ENCODE measurements at places on chromosomes 1 and 21.

GRCh38 chr21:25462517-25462971, 144.7 kb downstream of the MRPL39 start:
- no peak for DNase-seq

GRCh38 chr1:96510391-96510790, 211.2 kb upstream of the PTBP2 start:
- no peak for DNase-seq

- no peak for DNase-seq
These were observed at the start of gene DIO1 for GRCh38 chr1:53893999-53894636. Gene DIO1 (plus strand): TSS chr1:53894187. CDS start chr1:53894211, 24 bp downstream.

DNA sequence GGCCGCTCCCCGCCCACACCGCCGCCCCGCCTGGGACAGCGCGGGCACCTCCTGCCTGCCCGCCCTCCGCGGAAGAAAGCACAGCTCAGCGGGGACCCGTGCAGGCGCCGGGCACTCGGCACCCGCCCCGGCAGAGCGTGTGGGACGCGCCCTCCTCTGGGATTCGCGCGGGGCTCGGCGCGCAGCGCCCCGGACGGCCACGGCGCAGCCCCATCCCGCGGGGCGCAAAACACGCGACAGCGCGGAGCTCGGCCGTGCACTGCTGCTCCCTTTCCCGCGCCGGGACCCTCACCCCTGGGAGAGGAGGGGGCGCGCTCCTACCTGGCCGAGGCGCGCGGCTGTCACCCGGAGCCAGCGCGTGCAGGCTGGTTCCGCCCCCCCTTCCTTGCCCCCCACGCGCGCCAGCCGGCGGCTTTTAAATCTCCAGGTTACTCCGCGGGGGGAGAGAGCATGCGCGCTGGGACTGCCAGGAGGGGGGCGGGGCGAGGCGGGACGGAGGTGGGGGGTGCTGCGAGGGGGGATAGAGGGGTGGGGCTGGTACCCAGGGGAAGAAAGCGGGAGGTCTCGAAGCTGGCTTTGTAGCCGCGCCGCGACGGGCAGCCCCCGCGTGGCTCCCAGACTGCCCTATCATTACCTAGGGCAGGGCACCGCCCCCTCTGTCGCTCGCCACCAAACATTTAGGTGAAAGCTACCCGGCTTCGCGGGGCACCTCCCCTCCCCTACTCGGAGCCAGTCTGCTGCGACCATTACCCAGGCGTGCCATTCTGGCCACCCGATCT, at the start of gene SLC45A3:
SLC45A3 (minus strand) TSS at position 437 of the 779 bp plus-strand sequence. CDS start 15,853 bp downstream, outside the sequence.
- peak; percentile 53 for DNase-seq

DNA sequence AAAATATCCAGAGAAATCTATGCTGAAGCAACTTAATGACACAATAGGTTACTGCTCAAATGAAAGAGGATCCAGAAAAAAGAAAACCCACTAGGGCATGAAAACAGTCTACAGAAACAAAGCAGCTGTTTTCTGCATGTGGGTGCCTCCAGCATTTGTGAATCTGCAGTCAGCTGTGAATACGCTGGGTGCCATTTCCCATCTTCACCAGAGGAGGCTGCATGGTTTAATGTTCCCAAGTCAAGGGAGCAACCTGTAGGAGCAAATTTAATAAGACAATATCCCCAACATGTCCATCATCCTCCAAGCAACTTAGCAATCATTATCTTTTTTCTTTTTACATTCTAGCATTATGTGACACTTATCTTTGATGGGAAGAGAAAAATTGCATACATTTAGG, 396.6 kb downstream of the BRINP2 start:
- DNase-seq, result peak; percentile 4

DNA sequence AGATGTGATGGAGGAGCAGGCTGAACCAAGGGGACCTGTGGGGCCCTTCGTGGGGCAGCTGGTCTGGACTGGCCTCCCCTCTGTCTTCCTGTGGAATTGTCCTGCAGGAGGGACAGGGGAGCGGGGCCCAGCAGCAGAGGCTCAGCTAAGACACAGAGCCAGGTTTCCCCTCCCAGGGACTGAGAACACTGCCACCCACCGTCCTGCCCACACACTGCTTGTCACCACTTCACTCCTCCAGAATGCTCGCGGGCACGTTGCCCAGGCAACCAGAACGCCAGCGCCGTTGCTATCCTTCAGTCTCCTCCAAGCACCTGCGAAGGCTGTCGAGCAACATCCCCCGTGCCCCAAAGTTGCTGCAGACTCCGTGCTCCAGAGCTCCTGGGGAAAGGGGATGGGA, 46.4 kb downstream of the AJAP1 start:
- DNase-seq, result peak; percentile 8

- no peak for DNase-seq
These were observed 282 bp upstream of the SOD1 start for GRCh38 chr21:31659286-31659535.

- no peak for DNase-seq
These were observed 69.9 kb upstream of the PRMT6 start for GRCh38 chr1:106986603-106987002.

DNA sequence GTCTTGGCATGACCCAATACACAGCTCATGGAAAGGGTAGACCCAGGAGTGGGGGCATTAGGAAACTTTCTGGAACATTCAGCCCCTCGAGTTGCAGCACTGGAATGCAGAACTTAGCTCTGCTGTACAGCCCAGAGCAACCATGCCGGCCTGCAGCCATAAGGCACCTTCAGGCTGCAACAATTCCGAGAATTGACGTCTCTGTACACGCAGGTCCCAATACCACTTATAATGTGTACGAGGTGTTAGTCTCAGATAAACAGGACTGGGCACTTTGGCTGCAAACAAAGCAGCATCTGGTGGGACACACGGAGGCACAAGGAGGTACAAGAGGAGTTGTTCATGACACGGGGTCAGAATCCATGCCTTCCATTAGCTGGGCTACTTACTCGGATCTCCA, 7.9 kb downstream of the CBR1 start:
- DNase-seq, result no peak

DNA sequence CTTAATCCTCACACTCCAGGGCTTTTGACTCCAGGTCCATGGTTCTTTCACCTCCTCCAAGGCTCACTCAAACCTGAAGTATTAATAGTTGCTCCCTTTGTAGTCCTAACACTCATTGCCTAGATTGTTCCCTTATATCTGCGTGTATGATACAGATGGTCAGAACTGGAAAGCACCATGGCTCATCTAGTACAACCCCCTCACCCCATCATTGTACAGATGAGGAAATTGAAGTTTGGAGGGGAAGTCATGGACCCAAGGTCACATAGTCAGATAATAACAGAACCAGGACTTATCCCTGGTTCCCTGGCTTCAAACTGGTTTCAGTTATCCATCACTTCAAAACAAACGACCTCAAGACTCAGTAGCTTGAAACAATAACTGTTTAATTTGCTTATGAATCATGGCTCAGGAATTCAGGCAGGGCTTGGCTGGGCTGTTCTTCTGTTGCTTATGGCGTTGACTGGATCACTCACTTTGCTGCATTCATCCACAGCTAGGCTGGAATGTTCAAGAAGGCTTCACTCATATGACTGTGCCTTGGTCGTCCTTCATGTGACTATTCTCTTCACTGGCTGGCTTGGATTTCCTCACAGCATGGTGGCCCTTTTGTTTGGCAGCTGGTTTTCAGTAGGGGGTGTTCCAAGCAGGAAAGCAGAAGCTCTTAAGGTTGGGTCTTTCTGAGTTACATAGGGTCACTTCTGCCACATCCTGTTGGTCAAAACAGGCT, 5.0 kb downstream of the NOS1AP start:
- DNase-seq, result peak; percentile 13

DNA sequence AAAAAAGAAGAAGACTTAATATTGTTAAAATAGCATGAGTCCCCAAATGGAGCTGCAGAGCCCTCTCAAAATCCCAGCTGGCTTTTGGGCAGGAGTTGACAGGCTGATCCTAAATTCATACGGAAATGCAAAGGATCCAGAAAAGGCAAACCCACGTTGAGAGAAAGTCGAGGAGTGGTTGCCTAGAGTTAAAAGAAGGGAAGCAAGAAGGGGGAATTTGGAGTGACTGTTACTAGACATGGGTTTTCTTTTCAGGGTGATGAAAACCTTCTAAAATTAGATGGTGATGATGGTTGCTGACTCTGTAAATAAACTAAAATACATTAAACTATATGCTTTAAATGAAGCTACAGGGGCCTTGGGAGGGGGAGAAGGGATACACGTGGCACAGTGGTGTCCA, 1.6 kb downstream of the DNMT3L start:
- no peak for DNase-seq

DNA sequence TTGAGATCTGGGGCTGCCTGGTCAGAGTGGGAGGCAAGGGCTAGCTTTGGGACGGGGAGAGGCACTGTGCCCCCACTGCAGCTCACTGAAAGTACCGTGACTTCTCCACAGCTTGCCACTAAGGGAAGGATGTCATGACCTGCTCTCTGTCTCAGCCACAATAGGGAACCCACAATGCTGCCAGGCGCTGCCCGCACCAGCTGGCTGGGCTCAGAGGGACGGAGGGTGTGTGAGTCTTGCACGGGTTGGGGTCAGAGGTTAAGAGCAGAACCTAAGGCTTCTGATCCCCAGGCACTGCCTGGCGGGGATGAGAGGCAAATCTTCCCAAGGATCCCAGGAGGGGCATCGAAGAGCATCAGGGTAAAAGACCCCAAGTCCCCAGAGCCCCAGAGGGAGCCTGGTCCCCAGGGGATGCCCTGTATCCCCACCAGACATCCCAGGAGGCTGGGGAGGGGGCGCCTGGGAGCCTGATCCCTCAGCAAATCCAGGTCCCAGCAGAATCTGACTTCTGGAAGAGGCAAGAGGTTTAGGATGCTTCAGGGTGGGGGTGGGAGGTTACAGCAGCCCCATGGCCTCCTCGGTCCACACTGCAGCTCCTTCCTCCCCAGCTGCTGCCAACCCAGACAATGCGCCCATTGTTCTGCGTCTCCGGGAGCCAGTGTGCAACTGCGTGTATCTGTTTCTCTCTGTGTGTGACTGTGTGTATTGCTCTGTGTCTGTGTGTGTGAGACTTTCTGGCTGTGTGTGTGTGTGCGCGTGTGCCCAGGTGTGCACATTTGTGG, 2.0 kb upstream of the MARCKSL1 start:
- peak; percentile 77 for DNase-seq

GRCh38 chr1:47687631-47688460, 250.0 kb downstream of the FOXD2 start:
- DNase-seq, result no peak

- peak; percentile 55 for DNase-seq
These were observed 618 bp downstream of the ETS2 start for GRCh38 chr21:38806153-38806941.

All from NB4 (cell line).